ENCODE measurements at places on chromosomes 6 and 20.

DNA sequence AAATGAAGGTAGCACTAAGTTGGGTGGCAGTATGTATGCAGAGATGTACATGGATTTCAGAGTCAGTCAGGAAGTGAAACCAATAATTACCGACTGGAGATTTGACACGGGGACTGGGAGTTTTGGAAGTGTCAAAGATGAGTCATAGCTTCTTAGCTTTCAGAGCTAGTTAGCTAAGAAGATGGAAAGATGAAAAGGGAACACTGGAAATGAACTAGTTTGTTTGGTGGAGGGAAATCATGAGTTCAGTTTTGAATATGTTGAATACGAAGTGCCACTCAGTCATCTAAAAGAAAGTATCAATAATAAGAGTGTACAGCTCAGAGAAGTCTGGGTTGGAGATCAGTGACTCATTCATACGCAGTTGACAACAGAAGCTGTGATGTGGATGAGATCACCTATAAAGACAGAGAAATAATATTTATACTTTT lies 7.5 kb downstream of the ESF1 start:
- peak; percentile 54 for DNase-seq

DNA sequence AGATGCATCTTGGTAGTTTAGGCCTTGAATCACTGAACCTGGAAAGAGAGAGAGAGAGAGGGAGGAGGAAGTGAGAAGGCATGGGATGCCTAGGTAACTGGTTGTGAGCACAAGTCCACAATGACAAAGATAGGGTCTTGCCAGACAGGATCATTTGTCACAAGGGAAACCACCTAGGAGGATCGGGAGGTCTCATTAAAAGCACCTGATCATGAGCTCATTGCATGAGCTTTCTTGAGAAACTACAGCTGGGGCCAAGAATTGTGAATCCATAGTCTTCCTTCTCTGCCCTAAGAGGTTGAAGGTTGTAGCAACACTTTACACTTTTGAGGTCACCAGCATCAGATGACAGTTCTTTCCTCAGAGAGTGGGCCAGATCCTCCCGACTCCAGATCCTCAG lies 195.7 kb downstream of the CD83 start:
- no peak for DNase-seq

- DNase-seq, result no peak
These were observed 65.4 kb downstream of the GPR6 start for GRCh38 chr6:110043366-110043994.

DNA sequence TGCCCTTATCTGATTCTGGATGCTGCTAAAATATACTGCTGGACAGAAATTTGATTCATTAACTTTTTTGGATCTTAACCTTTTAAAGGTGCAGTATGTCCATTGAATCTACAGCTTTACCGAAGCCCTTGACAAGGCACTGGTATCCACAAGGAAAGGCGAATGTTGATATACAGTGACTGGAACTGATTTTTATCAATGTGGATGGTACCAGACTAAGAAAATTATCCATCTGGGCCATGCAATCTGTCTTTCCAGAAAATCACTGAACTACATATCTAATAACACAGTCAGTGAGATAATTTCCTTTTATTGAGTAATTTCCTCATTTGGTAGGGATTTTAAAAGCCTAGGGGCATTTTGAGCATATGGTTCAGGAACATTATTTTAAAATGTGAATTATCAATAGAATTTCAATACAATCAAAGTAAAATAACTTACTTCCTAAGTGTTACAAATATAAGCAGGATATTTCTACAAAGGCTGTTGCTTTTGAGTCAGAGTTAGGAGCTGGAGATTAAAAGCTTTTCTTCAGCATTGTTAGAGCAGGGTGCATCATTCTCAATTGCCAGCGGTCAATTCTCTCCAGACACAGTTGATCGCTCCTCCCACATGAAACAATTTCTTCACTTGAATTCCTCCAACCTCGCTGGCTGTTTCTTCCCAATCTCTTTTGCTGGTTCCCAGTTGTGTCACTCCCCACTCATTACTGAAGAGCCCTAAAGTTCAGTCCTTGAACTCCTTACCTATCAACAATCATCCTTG lies 585.3 kb upstream of the FLRT3 start:
- DNase-seq, result no peak

DNA sequence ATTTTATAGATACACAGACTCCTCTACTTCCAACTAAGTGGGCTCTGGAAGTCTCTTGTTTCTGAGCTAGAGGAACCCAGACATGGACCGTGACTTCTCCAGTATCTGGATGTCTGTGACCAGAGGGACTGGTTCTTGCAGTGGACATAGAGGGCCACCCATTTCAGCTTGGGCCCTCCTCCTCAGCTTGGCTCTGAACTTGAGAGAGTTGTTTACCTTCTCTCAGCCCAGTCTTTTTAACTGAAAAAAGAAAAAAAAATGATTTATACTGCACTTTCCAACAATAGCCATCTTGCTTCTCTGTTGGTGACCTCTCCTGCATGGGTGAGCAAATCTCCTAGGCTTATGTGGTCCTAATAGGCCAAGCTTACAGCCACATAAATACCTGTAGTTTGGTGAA lies 60.3 kb upstream of the TMEM181 start:
- no peak for DNase-seq

- peak; percentile 19 for DNase-seq
These were observed 47.8 kb downstream of the CDH22 start for GRCh38 chr20:46260480-46260879.

- no peak for DNase-seq
These were observed 238.8 kb upstream of the ECI2 start for GRCh38 chr6:4374216-4374615.

GRCh38 chr6:118659513-118660217 lies 8.3 kb upstream of the CEP85L start:
- peak; percentile 52 for DNase-seq

DNA sequence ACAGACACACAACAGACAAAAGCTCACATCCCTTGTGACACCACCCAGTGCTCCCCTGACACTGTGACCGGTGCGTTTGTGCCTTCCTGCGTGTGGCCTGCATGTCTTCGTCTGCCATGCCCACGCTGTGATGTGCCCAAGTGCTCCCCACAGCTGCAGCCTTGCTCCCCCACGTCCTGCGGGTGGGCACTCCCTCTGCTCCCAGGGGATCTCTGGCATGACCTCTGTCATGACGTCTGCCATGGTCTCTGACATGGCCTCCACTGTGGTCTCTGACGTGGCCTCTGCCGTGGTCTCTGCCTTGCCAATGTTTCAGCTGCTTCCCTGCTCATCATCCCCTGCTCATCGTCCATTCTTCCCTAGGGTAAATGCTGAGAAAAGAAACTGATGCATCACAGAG lies 200.9 kb downstream of the DLL1 start:
- DNase-seq, result no peak

DNA sequence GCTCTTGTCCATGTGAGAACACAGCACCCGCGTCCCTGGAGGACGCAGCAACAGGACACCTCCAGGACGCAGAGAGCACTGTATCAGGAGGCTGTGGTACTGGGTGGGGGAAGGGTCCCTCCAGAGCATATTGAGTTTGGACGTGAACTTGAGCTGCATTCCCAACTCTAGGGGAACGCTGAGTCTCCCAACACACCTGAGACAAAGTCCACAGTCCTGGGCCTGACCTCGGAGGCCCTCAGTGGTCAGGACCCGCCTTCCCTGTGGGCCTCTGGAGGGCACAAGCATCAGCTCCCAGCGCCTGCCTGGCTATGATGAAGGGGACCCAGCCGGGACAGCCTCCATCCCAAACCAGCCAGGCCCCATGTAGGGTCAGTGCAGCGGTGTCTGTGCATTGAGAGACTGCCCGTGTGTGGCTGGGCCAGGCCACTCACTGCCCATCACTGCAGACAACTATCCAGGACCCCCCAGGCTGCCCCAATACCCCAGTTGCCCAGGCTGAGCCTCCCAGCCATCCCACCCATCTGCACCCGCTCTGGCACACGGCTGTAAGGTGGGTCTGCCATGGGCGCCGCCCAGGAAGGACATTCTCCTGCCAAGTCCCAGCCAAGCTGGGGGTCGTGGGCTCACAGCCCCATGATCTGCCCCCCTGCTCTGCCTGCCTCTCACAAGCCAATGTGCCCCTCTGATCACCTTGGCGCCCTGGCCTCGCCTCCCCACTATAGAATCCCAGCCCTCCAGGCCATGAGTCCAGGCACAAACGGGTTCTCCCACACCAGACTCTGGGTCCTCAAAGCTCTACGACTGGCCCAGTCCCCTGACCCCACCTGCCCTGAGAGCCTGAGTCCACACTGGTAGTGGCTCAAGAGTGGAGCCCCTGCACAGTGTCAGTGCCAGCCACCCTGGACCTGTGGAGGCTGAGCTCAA lies 115.7 kb downstream of the TAF4 start:
- no peak for DNase-seq
